NCI-H524 treated with DMSO at 0.1 percent for 48 hours (cell line): ENCODE measurements at places on chromosomes 1 and 21.

DNA sequence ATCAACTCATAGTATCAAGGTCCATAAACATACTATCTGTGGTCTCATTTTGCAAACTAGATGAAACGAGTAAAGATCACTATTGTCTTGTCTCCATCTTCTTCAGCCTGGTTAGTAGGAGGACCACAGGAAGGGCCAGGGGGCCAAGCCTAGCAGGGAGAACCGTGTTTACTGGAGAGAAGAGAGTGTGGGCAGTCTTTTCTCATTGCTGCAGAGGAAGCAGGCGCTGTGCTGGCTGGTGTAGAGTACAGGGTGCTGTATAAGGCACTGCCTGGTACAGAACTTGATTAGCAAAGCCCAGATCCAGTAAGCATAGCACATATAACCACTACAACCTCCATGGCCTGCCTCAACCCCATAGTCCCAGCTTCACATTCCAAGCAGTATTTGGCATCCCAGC lies 10.0 kb upstream of the B4GALT3 start:
- DNase-seq: no peak

DNA sequence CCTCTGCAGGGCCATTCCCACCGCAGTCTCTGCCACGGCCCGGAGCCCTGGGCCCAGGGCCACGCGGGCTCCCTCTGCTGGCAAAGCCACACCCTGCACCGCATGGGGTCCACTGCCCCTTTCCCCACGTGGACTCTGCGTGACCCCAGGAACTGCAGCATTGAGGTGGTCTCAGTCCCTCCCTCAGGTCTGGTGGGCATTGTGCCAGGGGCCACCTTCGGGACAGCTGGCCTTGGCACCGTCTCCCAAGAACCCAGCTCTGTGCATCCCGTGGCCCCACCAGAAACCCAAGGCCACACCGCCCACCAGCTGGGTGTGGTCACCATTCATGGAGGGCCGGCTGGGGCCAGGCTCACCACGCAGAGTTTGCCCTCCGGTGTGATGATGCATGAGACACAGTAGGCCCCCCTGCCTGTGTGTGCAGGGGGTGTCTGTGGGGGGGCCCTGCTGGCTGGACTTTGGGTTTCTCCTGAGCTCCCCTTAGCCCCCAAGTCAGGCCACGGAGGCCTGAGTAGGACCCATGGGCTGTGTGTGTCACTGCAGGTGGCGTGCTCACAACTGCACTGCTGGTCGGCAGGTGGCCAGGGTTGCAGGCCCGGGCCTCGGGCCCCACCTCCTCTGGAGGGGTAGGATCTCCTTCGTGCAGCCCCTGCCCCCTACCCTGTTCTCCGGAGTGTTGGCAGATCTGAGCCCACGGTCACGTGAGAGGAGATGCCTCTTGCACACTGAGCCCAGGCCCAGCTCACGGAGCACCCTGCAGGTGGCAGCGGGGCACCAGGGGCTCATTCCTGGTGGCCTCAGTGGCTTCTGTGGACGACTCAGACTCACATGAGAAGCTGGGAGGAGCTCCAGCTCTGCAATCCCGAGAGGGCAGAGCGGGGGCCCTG lies 5.8 kb downstream of the VWA1 start:
- no peak for DNase-seq

DNA sequence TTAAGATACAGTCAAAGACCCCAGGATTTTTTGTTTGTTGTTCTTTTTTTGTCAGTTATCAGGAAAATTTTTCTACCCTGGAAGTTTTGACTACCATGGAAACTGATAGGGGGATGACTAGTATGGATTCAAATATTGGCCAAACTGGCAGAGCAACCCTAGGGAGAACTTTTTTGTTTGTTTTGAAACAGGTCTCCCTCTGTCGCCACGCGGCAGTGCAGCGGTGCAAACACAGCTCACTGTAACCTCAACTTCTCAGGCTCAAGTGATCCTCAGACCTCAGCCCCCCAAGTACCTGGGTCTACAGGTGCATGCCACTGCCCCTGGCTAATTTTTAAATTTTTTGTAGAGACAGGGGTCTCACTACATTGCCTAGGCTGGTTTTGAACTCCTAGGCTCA lies 46.6 kb downstream of the TOR3A start:
- no peak for DNase-seq

GRCh38 chr1:9286556-9286955 lies 6.1 kb upstream of the SPSB1 start:
- DNase-seq: no peak

- no peak for DNase-seq
These were observed 162.6 kb downstream of the TNR start for GRCh38 chr1:175580841-175581240.

DNA sequence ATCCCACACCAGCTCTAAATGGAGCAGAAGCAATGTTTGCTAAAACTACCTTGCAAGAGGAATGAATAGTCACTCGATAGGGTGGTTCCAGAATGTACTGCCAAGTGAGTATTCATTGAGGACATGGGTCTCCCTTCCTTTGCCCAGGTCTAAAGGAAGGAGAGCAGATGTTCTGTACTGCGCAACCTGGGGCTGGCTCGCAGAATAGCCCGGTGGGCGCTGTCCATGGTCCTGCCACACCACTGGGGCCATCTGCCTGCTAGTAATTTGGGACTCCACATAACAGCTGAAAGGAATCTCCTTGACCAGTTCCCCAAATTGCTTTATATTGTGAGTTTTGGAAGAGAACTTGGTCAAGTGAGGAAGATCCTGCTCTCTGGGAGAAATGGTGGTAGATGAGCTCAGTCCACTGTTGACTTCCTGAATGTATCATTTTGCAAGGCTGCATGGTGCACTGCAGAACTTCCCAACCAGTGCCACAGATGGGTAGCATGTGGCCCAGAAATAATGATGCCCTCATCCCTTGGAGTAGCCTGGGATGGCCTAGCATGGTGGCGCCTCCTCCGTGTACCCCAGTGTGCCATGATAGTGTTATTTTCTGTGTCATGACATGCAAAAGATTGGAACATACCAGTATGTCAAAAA lies 5.7 kb downstream of the SLC6A17 start:
- no peak for DNase-seq

GRCh38 chr1:201085902-201086735 lies 26.1 kb downstream of the CACNA1S start:
- no peak for DNase-seq

DNA sequence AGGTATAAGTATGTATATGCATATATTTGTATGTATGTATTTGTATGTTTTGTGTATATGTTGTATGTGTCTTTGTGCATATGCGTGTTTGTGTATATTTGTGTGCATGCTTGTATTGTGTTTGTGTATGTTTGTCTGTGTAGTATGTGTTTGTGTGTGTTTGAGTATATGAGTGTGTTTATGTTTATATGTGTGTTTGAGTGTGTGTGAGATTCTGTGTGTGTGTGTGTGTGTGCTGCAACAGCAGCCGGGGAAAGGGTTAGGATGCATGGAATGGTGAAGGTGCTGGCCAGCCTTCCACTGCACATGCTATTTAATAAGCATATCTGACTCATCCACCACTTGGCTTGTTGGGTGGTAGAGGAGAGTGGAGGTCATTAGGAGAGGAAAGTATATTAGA lies 46.6 kb upstream of the RAB4A start:
- DNase-seq: no peak

- DNase-seq: no peak
These were observed 7.2 kb downstream of the TRIT1 start for GRCh38 chr1:39876144-39876543.

DNA sequence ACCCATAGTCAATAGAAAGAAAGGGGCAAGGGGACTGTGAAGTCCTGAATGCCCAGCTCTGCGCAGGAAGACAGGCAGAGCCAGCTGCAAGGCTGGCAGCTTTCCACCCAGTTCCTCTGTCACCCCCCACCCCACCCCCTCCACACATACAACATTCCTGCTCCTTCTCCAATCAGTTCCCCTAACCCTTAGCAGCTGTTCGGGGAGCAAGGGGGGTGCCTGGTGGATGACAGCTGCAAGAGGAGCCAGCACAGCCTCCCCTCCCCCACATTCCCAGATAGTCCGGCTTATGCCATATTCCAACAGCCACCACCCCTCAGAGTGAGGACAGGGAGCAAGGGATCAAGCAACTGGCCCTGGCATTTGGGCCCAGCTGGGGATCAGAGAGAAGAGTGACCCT lies 9.7 kb downstream of the ARHGEF2 start:
- DNase-seq: peak; percentile 71

- no peak for DNase-seq
These were observed 81.3 kb downstream of the CDC14A start for GRCh38 chr1:100433563-100433962.

- no peak for DNase-seq
These were observed 14.7 kb downstream of the WLS start for GRCh38 chr1:68217618-68218017.

- DNase-seq: no peak
These were observed 3.8 kb upstream of the PLEKHA6 start for GRCh38 chr1:204363335-204364114.

- DNase-seq: no peak
These were observed 322.9 kb downstream of the DISC1 start for GRCh38 chr1:231949277-231950091.

DNA sequence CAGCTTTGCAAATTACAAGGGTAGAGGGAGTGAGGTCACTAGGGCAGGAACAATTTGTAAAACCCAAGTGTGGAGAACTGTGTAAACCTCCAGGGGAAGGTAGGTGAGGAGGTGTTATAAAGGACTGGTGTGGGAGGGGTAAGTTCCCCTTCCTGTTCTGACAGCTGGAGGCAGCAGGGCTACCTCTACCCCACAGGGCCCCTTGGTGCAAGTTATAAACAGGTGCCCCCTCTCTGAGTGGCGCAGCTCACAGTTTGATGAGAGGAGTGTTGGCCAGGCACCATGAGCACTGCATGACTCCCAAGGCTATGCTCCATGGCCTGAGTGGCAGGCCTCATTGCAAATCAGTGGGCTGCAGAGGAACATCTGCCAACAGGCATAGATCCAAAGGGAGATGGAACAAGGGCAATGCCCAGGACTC lies 41.0 kb downstream of the MFSD2A start:
- no peak for DNase-seq
